ENCODE measurements at places on chromosomes 11 and 22.

DNA sequence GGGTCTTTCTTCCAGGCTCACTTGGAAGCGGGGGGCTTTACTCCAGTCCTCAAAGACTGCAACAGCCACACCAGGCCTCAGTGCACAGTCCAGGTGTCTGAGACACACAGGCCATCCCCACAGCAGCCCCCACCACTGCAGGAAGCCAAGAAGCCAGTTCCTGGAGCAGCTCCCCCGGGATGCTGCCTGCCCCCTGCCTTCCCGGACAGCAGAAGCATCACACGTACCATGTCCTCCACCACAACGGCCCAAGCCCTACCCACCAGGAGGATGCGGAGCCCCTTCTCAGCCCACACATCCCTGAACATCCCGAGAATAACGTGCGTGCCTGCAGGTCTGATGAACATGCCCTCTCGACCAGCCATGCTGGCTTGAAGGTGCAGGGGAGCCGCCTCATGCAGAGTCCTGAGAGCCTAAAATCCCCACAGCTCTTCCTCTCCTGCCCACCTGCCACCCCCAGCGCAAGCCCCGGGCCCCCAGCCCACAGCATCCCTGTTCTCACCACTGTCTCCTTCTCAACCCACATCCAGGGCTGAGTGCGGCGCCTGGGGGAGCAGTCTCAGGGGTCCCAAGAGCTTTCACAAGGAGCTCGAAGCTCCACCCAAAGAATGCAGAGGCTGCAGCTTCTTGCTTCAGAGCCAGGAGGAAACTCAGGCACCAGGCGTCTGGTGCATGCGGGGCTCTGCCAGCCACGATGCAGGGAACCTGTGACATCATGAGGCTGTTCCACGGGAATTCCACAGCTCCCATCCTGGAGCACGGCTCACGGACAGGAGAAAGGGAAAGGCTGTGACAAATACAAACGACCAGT lies 209.6 kb downstream of the BRD1 start:
- no peak for DNase-seq

- DNase-seq = peak; percentile 99
Observed at GRCh38 chr11:65915821-65916251, 3.0 kb downstream of the C11orf68 start.

- no peak for DNase-seq
Observed at GRCh38 chr11:102118937-102119336, 8.7 kb downstream of the YAP1 start.

DNA sequence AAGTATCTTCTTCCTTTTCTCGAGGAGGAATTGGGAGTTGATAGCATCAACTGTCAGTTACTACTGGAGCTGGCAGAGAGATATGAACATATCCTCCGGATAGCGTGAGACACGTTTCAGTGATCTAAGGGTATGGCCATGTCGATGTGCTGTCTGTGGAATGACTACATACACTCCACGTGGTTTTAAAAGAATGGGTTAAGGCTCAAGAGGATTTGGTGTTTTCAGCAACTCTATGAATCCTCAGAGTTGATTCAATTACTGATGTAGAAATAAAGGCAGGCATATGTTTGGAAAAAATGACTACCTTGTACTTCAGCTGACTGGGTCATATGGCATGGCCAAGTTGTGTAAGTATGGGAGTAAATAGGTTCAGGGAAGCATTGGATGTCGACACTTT lies 22.9 kb downstream of the MMP13 start:
- peak; percentile 58 for DNase-seq

DNA sequence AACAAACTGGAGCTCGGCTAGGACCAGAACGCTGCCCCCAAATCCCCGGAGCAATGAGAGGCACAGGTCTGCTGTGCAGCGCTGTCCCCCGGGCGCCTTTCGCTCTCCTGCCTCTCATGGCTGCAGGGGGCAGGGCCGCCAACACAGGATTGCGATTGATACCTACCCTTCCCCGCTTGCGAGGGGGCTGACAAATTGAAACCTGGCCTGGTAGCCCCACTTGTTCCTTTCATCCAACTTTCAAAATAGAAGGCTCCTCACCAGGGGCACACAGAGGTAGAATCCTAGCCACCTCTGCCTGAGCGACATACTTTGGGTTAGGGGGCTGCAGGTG lies 642 bp upstream of the CASTOR1 start:
- DNase-seq = no peak

DNA sequence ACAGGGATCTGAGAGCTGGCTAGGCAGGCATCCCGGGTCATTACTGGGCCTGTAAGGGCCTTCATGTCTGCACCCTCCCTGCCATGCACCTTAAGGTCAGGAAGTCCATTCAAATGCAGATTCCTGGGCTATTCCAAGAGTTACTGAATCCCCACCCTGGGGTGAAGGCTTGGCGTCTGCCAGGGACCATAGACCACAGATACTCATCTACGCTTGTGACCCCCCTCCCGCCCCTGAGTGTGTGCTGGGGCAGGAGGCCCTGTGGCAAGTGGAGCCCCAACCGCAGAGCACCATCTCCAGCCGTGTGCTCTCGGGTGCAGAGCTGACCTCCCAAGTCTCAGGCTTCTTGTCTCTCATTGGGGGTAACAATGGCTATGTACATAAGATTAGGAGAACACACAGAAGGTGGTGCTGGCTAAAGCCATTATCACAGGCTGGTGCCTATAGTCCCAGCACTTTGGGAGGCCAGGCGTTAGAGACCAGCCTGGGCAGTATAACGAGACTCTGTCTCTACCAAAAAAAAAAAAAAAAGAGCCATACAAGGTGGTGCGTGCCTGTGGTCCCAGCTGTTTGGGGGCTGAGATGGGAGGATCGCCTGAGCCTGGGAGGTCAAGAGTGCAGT lies 19.1 kb upstream of the KCNQ1OT1 start:
- DNase-seq = no peak

DNA sequence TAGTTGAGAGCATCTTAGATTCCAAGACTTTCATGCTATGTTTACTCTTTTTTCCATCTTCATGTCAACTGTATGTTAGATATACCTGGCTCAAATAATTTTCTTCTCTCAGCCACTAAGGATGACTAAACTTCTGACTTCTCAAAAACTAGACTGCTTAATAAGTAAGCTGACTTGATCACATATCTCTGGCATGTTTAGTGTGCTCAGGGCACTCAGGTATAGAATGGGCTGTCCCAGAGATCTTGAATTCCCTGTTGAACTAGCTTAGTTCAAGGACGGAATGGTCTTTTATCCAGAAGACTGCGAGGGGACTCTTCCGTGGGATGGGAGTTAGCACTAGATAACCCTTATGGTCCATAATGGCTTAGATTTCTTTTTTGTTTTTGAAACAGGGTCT lies 13.0 kb downstream of the NEU3 start:
- no peak for DNase-seq

- DNase-seq = no peak
Observed at GRCh38 chr22:26377170-26377830, 51.8 kb upstream of the ASPHD2 start.

- DNase-seq = no peak
Observed at GRCh38 chr11:9120664-9121468, 29.5 kb upstream of the SCUBE2 start.

DNA sequence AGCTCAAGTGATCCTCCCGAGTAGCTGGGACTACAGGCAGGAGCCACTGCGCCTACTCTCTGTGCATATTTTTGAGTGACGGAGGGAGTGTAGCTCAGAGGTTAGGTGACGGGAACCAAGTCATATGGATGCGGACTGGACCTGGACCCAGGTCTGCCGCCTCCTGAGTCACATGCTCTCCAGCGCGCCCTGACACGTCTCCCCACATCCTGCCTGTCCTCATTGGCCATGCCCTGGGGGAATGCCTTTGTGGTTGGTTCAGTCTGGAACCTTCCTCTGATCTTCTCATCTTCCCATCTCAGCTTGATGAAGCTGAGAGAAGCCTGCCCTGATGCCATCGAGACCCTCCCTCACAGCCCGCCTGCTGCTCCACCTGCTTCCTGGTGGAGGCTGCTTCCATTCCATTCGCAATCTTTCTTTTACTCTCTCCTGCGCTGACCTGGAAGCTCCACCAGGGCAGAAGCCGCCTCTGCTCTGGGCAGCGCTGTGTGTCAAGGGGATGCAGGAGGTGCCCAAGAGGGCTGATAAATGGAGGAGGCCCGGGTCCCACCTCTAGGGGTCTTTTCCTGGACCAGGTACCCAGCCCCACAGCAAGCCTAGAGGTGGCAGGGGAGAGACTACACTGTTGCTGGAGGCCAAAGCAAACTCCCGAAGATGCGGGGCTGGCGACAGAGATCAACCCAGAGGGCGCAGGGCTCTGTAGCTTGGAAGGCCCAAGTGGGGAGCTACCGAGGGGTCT lies 13.9 kb upstream of the BAIAP2L2 start:
- no peak for DNase-seq

- no peak for DNase-seq
Observed at GRCh38 chr22:49334449-49334789, 493.3 kb downstream of the BRD1 start.

- peak; percentile 68 for DNase-seq
Observed at GRCh38 chr11:64036087-64037026, 626 bp downstream of the FLRT1 start.

GRCh38 chr11:66321606-66322005 lies 4.8 kb upstream of the CD248 start:
- no peak for DNase-seq

- DNase-seq = no peak
Observed at GRCh38 chr11:44711113-44711786, 15.5 kb upstream of the TSPAN18 start.

DNA sequence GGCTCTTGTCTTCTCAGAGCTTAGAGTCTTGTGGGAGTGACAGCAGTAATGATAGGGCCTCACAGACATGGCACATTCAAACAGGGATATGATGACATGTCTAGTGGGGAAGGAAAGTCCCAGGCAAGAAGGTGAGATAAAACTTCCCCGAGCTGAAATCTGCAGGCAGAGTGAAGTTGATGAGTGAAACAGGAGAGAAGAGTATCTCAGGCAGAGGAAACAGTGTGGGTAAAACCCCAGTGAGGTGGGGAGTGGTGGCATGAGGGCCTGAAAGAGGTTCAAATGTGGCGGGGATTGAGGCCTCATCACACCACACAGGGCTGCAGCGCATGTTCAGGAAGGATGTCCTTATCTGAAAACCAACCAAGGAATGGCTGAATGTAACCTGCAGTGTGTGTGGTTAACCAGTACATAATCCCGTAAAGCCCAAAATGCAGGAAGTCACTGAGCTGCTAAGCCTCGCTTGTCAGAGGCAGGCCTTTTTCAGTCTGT lies 153.8 kb upstream of the E2F8 start:
- DNase-seq = no peak

DNA sequence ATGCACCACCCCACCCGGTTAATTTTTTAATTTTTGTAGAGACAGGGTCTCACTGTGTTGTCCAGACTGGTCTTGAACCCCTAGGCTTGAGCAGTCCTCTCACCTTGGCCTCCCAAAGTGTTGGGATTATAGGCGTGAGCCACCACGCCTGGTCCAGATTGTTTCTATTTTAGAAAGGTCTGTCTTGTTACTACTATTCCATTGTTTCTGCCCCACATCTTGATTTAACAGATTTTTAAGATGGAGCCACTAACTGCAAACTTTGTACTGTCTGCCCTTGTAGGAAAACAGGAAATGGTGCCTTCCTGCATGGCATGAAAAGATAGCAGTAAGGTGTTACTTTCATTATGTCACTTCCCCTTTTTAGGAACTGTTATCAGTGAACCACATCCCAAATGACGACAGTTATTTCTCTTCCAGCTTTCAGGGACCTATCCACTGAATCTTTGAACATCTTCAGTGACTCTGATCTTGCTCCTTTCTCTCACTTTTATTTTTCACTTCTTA lies 23.2 kb downstream of the TAF1D start:
- no peak for DNase-seq

- DNase-seq = no peak
Observed at GRCh38 chr11:69201066-69201365, 45.3 kb downstream of the SMIM38 start.

- DNase-seq = no peak
Observed at GRCh38 chr22:50141891-50142363, 28.6 kb upstream of the PANX2 start.

DNA sequence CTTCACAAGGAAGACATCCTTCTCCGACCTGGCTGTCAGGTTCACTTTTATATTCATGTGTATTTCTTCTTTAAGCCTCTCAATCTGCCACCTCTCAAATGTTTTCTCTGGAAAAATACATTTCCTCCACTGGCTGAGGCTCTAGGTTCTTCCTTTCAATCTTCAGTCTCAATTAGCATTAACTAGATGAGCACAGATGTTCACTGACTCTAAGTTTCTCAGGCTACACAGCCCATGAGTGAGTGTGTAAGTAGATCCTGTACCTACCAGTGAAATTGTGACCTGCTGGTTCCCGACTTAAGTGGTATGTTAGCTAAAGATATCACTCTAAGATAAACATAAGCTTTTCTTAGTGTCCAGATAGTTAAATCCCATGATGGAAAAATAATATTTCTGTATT lies 206.9 kb downstream of the ADAMTS15 start:
- no peak for DNase-seq

DNA sequence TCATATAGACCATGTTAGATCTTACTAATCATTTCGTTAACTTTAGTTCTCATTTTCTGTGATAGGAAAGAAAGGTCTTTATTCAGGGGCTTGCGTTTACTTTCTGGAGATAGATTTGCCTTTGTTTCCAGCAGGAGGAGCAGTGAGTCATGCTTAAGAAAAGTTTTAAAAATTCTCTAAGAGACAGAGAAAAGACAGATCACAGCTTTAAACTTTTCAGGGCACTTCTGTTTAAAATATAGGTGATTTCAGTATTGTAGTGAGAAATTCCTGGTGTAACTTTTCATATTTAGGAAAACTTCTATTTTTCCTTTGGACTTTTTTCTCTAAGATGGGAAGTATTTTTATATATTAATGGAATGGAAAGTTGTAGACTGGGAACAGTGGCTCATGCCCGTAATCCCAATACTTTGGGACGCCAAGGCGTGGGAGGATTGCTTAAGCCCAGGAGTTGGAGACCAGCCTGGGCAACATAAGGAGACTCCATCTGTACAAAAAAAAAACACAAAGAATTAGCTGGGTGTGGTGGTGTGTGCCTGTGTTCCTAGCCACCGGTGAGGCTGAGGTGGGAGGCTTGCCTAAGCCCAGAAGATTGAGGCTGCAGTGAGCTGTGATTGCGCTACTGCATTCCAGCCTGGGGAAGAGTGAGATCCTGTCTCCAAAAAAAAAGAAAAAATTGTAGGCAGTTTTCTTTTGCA lies 60.3 kb downstream of the ATXN10 start:
- peak; percentile 28 for DNase-seq

GRCh38 chr11:127149410-127149809 lies 148.8 kb upstream of the KIRREL3 start:
- no peak for DNase-seq

DNA sequence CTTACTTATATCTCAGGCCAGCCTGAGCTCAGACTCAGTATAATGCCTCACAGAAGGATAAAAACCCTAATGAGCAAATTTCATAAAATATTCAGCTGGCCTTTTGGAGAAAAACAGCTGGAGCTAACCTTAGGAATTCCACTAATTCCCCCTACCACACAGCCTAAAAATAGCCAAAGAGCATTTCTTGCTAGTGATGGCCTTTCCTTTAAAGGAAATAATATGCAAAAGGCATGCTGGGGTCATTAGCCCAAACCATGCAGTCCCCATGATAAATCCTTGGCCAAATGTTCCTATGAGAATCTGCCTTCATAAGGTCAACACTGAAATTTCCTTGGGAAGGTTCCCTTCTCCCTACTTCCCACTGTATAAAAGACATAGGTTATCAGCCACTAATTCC lies 38.2 kb downstream of the SYTL2 start:
- peak; percentile 85 for DNase-seq

- peak; percentile 61 for DNase-seq
Observed at GRCh38 chr11:75655605-75656004, 13.2 kb downstream of the MAP6 start.

Measured in fibroblast of skin of right biceps (primary cell).